Endothelial cell (in vitro differentiated cells): ENCODE measurements at places on chromosomes 5 and 9. TPM values are rescaled to one million over a fixed set of nuclear protein-coding genes. Genes with fewer than 3 reads are reported as not detected.

- H3K36me3 ChIP-seq: peaks cover 7% of the 10 kb centered on the region
- no peak for DNase-seq
- peak overlapping the region; percentile 4 for H3K27ac ChIP-seq
- H3K27me3 ChIP-seq: peaks cover 3% of the 10 kb centered on the region
- H3K4me3 ChIP-seq: no peak overlapping the region
These were observed 16.8 kb upstream of the RNF38 start for GRCh38 chr9:36416890-36417289.

DNA sequence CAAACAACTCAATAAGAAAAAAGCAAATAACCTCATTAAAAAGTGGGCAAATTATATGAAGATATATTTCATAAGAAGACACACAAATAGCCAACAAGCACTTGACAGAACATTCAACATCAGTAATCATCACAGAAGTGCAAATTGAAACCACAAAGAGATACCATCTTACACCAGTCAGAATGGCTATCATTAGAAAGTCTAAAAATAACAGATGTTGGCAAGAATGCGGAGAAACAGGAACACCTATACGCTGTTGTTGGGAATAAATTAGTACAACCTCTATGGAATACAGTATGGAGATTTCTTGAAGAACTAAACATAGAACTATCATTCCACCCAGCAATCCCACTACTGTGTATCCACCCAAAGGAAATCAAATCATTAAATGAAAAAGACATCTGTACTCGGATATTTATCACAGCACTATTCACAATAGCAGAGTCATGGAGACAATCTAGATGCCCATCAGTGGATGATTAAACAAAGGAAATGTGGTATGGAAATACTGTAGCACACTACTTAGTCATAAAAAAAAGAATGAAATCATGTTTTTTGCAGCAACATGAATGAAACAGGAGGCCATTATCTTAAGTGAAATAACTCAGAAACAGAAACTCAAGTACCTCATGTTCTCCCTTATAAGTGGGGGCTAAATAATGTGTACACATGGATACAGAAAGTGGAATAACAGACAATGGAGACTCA lies 106.8 kb upstream of the FST start:
- H3K36me3 ChIP-seq: no peaks in the 10 kb centered on the region
- H3K4me3 ChIP-seq: no peak overlapping the region
- no peak overlapping the region for H3K27ac ChIP-seq
- no peaks in the 10 kb centered on the region for H3K4me1 ChIP-seq
- no peaks in the 10 kb centered on the region for H3K27me3 ChIP-seq

DNA sequence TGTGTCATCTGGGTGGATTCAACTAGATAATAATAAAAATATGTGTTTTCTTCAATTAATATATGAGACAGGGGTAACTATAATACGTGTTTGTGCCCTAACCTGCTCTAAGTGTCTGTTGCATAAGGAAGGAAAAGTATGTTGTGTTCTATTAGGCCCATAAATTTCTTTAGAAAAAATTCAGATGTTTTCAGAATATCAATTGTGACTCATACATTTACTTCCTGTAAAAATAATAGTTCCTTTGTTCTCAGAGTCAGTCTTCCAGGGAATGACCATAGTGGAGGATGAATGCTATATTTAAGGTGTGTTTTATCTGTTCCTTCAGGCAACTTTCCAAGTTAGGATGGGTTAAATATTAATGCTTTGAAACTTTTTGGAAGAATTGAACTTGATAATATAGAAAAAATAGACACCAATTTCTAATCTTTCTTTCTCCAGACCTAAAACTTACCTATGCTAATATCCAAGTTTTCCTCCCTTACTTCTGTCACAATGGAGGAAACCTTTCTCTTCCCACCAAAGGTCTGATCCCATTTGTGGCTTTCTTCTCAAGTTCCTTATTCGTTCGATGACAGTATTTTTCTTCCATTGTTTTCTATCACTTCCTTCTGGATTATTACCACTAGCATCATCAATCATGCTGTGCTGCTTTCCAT lies 49.9 kb downstream of the ISL1 start:
- no peaks in the 10 kb centered on the region for H3K36me3 ChIP-seq
- H3K4me3 ChIP-seq: no peak overlapping the region
- DNase-seq: no peak
- H3K27me3 ChIP-seq: no peaks in the 10 kb centered on the region
- H3K4me1 ChIP-seq: no peaks in the 10 kb centered on the region

DNA sequence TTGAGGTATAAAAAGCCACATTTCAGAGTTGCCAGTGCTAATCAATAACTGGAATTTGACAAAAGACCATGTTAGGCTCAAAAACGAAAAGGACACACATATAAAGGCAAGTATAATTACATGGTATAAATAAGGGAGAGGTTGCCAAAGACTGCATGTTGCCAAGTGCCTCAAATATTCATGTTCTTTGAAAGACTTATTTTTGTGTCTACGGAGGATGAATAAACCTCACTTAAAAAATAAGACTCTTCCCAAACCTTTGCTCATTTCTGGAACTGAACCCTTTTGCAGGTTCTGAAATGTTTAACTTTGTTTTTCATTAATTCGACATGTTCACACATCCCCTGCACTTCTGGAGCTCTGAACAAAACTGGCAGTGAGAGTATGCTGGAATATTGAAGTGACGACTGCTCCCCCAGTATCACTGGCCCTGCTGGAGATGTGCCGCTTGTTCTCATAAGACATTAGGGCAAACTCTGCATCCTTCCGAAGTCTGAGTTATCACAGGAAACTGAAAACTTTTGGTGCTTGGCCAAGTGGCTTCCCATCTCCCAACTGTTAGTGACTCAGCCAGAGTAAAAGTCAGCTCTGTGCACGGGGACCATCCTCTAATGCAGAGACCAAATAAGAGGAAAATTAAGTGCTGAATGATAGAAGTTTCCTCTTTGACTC lies 336.8 kb downstream of the GLIS3 start:
- H3K4me3 ChIP-seq: no peak overlapping the region
- no peaks in the 10 kb centered on the region for H3K36me3 ChIP-seq
- H3K27ac ChIP-seq: no peak overlapping the region
- no peak for DNase-seq

GRCh38 chr9:7363777-7364477 lies 435.7 kb downstream of the DMAC1 start:
- no peaks in the 10 kb centered on the region for H3K36me3 ChIP-seq
- no peak overlapping the region for H3K27ac ChIP-seq
- no peak for DNase-seq
- peaks cover 19% of the 10 kb centered on the region for H3K4me1 ChIP-seq
- no peaks in the 10 kb centered on the region for H3K27me3 ChIP-seq
- no peak overlapping the region for H3K4me3 ChIP-seq

GRCh38 chr5:83711982-83712601 lies 8.6 kb downstream of the HAPLN1 start:
- H3K4me1 ChIP-seq: peaks cover 4% of the 10 kb centered on the region
- peaks cover 2% of the 10 kb centered on the region for H3K27me3 ChIP-seq
- H3K27ac ChIP-seq: no peak overlapping the region
- peak; percentile 60 for DNase-seq

DNA sequence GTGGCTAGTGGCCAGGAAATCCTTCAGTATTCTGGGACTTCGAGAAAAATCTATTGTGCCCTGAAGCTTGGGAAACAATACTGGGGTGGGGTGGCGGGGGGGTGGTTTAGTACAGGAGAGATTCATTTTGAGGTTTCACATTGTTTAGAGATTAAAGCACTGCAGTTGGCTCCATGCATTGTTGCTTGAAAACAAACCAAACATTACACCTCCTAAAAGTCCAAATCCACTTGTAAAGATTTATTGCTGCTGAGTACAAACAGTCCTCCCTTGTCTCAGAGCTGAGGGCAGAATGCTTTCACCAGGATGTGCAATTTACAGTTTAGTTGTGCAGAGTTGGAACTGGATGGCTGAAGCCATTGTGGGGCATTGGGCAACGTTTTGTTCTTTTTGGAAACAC lies 49.4 kb downstream of the GGTA1 start:
- DNase-seq: no peak
- H3K27ac ChIP-seq: no peak overlapping the region
- H3K4me1 ChIP-seq: peaks cover 20% of the 10 kb centered on the region
- H3K4me3 ChIP-seq: no peak overlapping the region

DNA sequence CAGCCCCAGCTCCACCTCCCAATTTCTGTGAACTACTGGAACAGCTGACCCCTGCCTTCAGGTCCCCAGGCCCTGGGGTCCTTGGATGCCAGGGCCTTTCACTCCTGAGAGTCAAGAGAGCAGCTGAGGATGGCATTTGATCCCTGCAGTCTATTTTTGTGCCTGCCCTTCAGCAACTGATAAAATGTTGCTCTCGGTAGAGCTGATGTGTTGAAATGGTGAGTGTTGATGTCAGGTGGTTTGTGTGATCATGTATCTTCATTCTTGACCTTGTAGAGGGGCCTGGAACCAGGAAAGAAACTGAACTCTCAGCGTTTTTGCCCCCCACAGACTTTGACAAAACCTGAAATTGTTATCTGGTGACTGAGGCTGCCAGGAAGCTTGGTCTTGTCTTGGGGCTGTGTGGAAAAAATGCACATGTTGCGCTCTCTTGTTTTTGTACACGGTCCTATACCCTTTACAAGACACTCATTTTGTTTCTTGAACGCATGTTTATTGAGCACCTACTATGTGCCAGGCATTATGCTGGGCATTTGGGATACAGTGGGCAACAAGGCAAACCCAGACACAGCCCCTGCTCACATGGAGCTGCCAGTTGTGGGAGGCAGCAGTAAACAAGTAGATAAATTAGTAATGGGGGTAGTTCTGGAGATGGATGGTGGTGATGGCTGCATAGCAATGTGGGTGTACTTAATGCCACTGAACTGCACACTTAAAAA lies 78.3 kb downstream of the PPARGC1B start:
- peaks cover 2% of the 10 kb centered on the region for H3K27me3 ChIP-seq
- H3K4me3 ChIP-seq: no peak overlapping the region
- no peaks in the 10 kb centered on the region for H3K36me3 ChIP-seq
- no peak for DNase-seq
- peaks cover 5% of the 10 kb centered on the region for H3K4me1 ChIP-seq
- no peak overlapping the region for H3K27ac ChIP-seq

DNA sequence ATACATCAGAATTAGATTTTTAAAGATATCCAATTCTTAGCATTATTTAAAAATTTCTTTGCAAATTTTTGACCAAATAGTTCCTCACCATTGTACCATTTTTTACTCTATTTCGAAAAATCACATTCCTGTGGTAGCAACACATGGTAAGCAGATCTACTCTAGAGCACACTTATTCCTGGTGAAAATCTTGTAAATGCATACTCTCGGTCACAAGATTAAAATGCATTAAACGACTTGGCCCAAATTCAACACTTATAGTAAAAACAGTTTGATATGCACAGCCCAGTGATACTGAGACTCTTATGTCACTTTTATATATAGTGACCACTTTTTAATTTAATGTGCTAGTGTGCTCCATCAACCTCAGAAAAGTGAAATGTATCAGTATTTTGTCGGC lies 208.8 kb upstream of the TARS1 start:
- peaks cover 26% of the 10 kb centered on the region for H3K36me3 ChIP-seq
- no peak for DNase-seq

- H3K4me1 ChIP-seq: no peaks in the 10 kb centered on the region
- H3K4me3 ChIP-seq: no peak overlapping the region
- H3K27ac ChIP-seq: no peak overlapping the region
- H3K36me3 ChIP-seq: peaks cover 23% of the 10 kb centered on the region
- no peak for DNase-seq
These were observed 55.9 kb downstream of the OTULIN start for GRCh38 chr5:14720236-14720923.

- no peak overlapping the region for H3K27ac ChIP-seq
- no peak for DNase-seq
- no peak overlapping the region for H3K4me3 ChIP-seq
- peaks cover 1% of the 10 kb centered on the region for H3K27me3 ChIP-seq
- H3K36me3 ChIP-seq: no peaks in the 10 kb centered on the region
These were observed 44.4 kb upstream of the SMAD5 start for GRCh38 chr5:136087961-136088871.

- H3K4me3 ChIP-seq: no peak overlapping the region
- peaks cover 1% of the 10 kb centered on the region for H3K27me3 ChIP-seq
- H3K36me3 ChIP-seq: peaks cover 2% of the 10 kb centered on the region
- no peak for DNase-seq
These were observed 205.1 kb upstream of the EFNA5 start for GRCh38 chr5:107875833-107876232.

DNA sequence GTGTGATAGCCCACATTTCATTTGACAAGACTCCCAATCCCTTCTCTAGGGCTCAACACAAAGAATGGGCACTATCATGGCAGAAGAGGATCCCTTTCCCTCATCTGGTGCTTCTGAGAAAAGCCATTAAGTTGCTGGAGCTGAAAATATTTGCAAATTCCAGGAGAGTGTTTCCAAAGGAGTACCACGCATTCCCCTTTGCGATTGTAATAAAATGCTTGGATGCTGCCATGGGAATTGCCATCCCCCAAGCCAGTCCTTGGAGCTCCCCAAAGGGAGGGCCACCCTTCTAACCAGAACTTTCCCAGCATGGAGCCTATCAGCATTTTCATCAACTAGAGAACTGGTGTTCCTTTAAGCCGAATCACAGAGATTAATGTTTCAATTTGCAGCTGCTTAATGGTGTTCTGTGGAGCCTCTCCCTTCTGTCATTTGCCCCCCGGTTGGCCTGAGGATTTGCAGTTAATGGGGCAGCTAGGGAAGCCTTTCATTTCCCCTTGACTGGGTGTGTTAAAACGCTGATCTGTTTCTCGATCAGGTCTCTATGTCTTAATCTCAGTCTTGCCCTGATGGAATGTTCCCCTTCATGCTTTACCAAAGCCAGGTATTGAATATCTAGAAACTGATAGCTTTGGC lies 133.0 kb downstream of the ENC1 start:
- H3K27ac ChIP-seq: no peak overlapping the region
- H3K4me3 ChIP-seq: no peak overlapping the region
- no peak for DNase-seq

- peaks cover 1% of the 10 kb centered on the region for H3K36me3 ChIP-seq
- H3K4me1 ChIP-seq: peaks cover 11% of the 10 kb centered on the region
- DNase-seq: peak; percentile 39
- H3K27ac ChIP-seq: no peak overlapping the region
These were observed 124.7 kb upstream of the TBC1D2 start for GRCh38 chr9:98380065-98380681.

DNA sequence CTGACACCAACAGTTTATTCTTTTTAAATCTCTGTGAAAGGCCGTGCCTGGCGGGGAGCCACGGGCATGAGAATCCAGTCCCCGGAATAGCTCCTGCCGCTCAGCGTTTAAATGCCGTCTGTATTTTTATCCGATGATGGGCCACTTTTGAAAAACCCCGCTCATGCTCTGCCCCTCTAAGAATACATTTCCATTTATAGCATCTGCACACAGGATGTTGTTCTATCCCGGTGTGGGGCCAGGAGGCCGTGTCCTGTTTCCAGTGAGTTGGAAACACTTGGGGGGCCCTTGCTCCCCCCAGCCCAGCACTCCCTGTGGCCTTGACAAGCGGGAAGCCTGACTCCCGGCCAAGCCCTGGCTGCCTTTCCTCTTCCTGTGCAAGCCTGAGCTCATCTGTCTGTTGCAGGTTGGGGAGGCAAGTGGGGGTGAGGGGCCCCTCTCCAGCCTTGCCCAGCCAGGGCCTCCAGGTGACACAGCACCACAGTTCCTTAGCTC lies 39.0 kb downstream of the ERGIC1 start:
- H3K4me3 ChIP-seq: peak overlapping the region; percentile 17
- no peaks in the 10 kb centered on the region for H3K36me3 ChIP-seq
- H3K27ac ChIP-seq: peak overlapping the region; percentile 93
- DNase-seq: peak; percentile 60

GRCh38 chr5:98474216-98474615 lies 299.2 kb upstream of the RGMB start:
- no peak overlapping the region for H3K27ac ChIP-seq
- no peaks in the 10 kb centered on the region for H3K4me1 ChIP-seq
- H3K36me3 ChIP-seq: no peaks in the 10 kb centered on the region
- H3K27me3 ChIP-seq: no peaks in the 10 kb centered on the region

ANKRD31 gene
- total RNA-seq: 0.05 TPM

RNF208 gene
- 1.1 TPM for total RNA-seq

MEIKIN gene
- total RNA-seq: not detected
